ENCODE measurements at places on chromosomes 1 and 21. TPM values are rescaled to one million over a fixed set of nuclear protein-coding genes. Genes with fewer than 3 reads are reported as not detected.

DNA sequence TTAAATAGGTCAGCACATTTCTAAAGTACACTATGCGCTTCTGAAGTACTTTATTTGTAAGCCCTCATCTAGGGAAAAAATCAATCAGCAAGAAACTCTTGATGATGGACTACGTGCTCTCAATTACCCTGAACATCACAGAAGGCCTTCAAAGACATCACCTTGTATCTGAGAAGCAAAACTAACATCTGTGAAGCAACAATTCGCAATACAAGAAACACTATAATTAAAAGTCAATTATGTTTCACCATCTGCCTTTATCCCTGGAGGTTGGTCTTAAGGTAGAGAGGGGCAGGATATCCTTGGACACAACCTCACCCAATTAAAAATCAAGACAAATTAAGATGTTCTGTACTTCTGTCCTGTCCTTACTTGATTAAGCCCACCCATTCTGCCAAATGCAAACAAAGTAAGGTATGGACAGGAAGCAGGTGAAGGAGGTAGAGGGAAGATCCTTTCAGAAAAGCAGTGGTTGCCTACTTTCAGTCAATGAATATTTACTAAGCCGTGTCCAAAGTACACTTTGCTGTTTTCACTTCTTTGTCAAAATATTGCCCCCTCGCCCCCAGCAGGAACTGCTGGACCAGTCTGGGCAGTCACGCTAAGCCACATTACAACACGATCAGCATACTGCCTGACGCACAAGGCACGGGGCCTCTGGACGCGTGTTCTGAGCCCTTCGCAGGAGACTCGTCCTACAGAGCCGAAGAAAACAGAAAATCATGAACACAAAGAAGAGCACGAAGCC lies 887 bp downstream of the SLC19A2 start:
- peak; percentile 78 for DNase-seq

DNA sequence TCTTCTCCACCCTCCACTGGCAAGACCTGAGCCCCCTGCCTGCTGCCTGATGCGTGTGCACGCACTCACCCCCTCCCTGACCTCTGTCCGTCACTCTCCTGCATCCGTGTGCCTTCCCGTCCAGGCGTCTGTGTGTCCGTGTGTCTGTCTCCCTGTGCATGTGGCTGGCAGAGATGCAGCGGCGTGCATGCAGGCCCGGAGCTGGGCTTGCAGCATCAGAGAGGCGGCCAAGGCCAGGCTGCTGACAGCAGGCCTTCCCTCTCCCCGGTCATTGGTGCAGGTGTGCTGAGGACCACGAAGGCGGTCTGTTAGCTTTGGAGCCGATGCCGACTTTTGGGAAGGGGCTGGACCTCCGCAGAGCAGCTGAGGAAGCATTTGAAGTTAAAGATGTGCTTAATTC lies 22.8 kb upstream of the ARHGEF16 start:
- DNase-seq, result no peak

DNA sequence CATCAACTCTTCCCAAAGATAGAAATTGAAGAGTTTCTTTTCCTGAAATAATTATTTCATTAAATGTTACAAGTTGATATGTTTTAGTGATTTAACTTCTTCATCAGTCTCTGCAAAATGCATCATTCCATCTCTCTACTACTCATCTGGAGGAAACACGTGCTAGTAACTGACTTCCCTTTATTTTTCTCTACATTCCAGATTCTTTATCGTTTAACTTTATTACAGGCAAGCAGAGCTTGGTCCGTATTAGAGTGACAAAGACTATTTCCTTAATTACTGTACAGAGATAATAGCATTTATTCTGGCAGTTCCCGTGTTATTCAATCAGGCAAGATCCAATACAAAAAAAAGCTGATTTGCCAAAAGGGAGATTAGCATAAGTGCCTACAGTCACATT lies 88.6 kb downstream of the TM2D1 start:
- DNase-seq, result no peak

- no peak for DNase-seq
Observed at GRCh38 chr1:240001177-240001740, 90.4 kb upstream of the FMN2 start.

DNA sequence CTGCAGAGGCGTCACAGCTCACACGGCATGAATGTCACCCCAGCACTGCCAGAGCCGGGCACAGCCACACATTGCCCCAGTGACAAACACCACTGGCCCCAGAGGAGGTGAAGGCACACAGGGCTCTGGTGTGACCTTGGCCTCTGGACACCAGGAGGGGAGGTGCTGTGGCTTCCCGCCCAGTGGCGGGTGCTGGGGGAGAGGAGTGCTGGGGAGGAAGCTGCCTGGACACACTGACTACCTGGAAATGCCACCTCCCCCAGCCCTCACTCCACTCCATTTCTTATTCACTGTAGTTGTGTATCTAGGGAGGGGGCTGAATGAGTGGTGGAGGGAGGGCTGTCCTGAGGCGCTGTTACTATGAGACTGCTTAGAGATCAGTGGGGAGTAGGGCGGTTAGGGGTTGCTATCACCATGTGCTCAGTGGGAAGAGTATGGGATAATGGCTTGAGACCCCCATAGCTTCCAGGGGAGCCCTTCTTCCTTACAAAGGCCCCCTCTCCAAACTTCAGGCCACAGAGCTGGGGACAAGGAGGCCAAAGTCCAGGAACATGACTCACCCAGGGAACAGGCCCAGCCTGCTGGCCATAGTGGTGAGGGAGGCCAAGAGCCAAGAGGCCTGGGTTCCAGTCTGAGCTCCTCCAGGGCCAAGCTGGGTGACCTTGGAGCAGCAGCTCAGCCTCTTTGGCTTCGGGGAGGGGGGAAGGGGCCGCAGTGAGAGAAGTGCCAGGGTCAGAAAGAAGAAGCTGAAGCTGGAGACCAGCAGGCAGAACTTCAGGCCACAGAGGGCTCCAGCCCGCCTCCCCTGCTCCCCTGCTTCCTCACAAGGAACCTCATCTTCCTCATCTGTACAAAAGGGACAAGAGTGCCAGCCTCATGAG lies 40.1 kb downstream of the AHDC1 start:
- DNase-seq, result peak; percentile 57

GRCh38 chr21:30340714-30341573 lies 3.5 kb upstream of the KRTAP27-1 start:
- DNase-seq, result peak; percentile 22

- no peak for DNase-seq
Observed at GRCh38 chr1:234188454-234188792, 184.8 kb upstream of the COA6 start.

DNA sequence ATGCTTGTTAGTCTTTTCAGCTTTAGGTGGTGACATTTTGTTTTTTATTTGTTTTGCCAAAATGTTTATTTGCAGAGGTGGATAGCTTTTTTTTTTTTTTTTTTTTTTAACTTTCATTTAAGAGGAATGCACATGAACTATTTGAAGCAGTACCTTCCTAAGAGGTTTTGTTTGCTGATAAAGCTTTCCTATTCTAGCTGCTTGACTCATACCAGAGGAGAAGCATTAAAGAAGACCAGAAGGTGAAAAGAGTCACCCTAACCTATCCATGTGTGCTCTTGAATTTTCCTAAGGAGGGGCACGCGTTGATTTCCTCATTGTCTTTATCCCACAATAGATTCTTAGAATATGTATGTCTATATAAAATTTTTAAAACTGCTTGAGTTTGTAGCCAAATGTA lies 57.7 kb downstream of the PRDM2 start:
- no peak for DNase-seq

DNA sequence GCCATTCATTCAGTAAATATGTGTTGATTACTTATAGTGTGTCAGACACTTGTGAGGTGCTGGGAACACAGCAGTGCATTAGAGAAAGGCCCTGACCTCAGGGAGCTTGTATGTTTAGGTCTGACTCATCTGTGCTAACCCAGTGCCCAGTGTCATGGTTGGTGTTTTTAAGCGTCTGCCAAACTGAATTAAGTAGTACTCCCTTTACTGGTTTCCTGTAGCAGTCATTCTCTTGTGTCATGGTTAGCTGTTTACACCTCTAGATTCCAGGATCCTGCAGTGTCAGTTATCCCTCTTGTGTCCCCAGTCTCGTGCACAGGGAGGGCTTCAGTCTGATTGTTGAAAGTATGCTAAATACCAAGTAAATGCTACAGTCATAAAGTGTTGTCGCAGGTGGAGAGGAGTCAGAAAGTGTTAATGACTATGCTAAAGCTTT lies 14.2 kb downstream of the UCK2 start:
- DNase-seq, result no peak

- no peak for DNase-seq
Observed at GRCh38 chr1:200673952-200674823, 4.5 kb upstream of the DDX59 start.

DNA sequence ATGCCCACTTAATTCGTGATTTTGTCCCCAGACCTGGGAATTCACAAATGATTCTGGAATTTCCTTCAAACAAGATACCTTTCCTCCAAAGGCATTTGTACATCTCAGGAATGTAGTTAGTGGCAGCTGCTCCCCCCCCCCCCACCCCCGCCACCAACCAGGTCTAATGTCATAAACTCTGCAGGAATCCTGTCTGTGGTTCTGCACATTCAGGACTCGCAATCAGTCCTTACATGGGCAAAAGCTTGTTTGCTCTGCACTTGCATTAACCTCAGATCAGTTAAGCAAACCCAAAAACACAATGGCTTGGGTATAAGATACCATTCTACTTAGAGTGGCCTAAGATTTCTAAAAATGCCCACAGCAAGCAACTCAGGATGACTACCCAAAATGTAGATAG lies 143.8 kb downstream of the TGFB2 start:
- DNase-seq, result no peak

GRCh38 chr1:81836007-81836626 lies 35.4 kb downstream of the ADGRL2 start:
- peak; percentile 53 for DNase-seq

- no peak for DNase-seq
Observed at GRCh38 chr1:160651433-160652064, 4.7 kb upstream of the SLAMF1 start.

DNA sequence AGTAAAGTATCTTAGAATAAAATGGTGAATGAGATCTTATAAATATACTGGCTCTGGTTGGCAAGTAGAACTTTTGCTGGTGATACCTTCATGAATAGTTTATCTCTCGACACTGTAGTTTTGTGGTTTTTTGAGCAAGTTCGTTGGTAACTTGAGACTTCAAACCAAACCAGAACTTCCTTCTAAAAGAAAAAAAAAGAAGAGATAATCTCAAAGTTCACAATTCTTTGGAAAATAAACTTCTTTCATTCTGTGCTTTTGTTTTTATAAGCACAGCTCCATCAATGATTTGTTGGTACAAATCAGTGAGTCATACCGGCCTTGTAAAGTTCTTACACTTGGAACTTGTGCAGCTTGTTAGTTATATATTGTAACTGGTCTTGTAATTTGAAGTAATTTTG lies 2.3 kb downstream of the HIPK1 start:
- DNase-seq, result peak; percentile 83

DNA sequence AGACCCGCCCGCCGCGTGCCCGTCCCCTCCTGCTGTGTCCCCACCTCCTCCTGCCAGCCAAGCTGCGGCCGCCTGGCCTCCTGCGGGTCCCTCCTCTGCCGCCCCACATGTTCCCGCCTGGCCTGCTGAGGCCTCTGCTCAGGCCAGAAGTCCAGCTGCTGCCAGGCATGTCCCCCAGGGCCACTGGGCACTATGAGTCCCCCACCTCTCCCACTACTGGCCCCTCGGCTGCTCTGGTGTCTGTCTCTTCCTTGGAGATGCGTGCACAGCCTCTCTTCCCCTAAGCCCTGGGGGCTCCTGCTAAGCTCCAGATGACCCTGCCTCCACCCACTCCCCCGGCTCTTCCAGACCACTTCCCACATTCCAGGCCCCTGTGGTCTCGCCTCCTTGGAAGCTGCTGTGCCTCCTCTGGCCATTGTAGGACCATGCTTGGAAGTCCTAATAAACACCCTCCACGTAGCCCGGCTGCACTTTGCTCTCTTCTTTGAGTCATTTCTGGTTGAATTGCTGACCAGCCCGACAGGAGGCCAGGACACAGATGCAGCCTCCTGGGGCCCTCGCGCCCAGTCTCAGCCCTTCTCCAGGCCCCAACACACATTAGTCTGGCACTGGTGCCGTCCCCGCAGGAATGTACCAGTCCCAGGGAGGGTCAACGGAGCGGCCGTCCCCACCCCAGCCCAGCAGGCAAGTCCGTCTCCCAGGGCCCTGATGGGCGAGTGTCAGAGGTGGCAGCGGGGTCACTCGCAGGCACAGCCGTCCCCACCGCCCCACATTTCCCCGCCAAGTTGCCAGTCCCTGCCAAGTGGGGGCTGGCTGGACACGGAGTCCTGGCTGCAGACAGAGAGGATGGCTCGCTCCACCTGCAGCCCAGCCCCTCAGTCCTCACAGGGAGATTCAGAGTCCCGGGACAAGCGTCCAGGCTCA lies 1.1 kb downstream of the KRTAP10-12 start:
- no peak for DNase-seq

GRCh38 chr1:177975588-177976495 lies 6.0 kb upstream of the SEC16B start:
- peak; percentile 30 for DNase-seq

GRCh38 chr1:36352910-36353878 lies 29.7 kb upstream of the EVA1B start:
- peak; percentile 54 for DNase-seq

- no peak for DNase-seq
Observed at GRCh38 chr1:238257018-238257621, 366.4 kb upstream of the ZP4 start.

- no peak for DNase-seq
Observed at GRCh38 chr21:29961291-29962027, 21.7 kb upstream of the GRIK1 start.

- no peak for DNase-seq
Observed at GRCh38 chr1:7583291-7584096, 187.6 kb upstream of the VAMP3 start.

- no peak for DNase-seq
Observed at GRCh38 chr21:34372321-34372720, 3.0 kb upstream of the SMIM11 start.

The TAL1 gene
- 0.08 TPM for total RNA-seq

The RPE65 gene
- total RNA-seq, result not detected

The LCE6A gene
- not detected for total RNA-seq

The NOC2L gene
- 41.0 TPM for total RNA-seq

The ETNK2 gene
- total RNA-seq, result 6.4 TPM

The NR5A2 gene
- 11.5 TPM for total RNA-seq

The GPR37L1 gene
- total RNA-seq, result not detected

The MX2 gene
- 4.2 TPM for total RNA-seq

The CELA2A gene
- total RNA-seq, result not detected
